ENCODE measurements at places on chromosomes 16 and 17.
A peak's percentile ranks its signal among the peaks of the same experiment; 100 is the strongest.

GRCh38 chr17:41417576-41418015 lies 6.8 kb downstream of the KRT37 start:
- no peak for DNase-seq

DNA sequence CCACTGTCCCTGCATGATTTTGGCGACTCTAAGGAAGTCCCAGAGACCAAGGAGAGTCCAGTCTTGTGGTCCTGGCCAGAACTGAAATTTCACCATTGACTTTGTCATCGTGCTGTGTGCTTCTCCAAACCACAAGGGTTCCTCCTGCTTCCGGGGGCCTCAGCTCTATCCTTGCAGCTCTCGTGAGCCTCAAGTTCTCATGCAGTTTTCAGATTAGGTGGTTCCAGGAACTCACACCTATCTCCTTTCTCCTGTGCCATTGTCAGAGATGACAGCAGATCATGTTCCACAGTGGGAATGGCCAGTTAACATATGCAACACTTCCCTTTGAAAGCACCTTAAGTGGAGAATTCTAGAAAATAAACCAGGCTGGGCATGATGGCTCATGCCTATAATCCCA lies 97.9 kb upstream of the CRHR1 start:
- DNase-seq = no peak

DNA sequence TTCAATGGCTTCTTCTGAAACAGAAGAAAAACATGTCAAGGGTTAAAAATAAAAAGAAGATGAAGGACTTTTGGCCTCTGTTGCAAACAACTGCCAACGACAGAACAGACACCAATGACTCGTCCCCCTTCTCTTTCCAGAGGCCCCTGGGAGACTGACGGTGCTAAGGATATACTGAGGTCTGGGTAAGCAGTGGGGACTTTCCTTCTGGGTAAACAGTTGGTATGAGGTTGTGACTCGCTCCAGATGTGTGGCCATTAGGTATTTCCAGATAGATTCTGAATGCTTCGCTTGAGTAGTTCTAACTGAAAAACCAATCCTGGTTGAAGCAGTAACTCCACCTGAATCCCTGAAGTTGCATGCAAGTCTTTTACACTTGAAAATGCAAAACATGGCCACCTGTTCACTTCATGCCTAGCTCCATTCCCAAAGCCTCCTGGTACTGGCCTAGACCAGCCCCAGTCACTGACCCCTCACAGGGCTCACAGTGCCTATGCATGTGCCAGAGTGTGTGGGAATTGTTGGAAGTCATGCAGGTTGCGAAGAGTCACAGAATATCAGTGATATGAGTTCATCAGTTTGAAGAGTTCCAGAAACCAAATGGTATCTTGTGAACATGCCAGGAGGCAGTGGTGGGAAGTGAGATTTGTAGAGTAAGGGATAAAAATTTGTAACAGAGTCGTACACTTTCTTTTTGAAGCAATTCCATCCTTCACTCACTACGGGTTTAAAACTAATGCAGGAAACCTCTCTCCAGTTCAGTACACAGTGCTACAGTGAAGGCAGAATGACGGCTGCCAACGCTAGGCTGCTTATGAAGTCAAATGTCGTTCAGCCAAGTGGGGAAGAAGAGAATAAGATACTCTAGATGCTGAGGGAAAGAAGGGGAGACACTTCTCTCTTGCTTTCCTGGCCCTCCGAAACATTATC lies 217.8 kb downstream of the ZFHX3 start:
- no peak for DNase-seq

GRCh38 chr16:28188085-28188916 lies 23.5 kb downstream of the XPO6 start:
- no peak for DNase-seq

DNA sequence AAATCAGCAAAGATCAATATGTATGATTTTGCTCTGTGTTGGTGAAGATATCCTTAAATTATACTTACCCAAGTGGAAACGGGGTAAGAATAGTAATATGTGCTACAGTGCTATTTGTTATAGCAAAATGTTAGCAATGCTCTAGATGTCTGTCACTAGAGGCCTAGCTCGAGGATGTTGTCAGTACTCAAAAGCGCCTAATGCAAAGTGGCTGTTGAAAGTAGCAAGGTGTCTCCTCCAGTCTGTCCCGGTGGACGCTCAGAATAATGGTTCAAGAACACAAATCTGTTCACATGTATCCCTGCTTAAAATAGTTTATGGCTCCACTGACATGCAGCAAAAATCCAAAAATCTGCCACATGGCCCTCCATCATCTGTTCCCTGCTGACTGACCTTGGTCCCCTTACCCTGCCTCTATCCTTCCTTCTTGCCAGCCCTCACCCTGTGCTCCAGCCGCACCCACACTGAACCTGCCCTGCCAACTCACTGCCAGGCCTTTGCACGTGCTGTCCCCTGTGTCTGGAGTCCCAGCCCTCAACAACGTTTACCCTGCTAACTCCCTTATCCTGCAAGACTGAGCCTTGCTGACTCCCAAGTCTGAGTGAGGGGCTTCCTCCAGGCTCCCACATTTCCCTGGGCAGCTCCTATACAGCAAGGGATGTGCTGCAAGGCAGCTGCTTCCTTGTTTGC lies 9.6 kb upstream of the RNF112 start:
- no peak for DNase-seq

GRCh38 chr17:19513897-19514488 lies 19.7 kb upstream of the SLC47A1 start:
- DNase-seq = peak; percentile 68

All from AG20443 (cell line).